HFFc6 (cell line): ENCODE measurements at places on chromosomes 3 and 15. TPM values are rescaled to one million over a fixed set of nuclear protein-coding genes. Genes with fewer than 3 reads are reported as not detected.

DNA sequence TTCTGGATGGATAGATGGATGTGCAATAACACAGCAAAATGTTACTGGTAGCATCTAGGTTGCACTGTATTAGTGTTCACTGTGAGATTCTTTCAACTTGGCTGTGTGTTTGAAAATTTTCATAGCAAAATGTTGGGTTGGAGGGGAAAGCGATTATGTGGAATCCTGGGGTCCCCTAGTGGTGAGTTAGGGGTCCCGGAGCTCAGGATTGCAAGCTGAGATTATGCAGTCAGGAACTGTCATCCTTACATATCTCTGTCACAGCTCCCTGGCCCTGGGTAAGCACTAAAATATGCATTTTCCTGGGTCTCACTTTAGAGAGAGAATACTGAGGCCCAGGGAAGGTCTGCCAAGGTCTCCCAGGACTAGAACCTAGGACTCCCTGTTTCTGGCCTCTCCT, 77.2 kb downstream of the CEMIP start:
- H3K27me3 ChIP-seq, result peaks cover 25% of the 10 kb centered on the region
- H3K4me1 ChIP-seq, result no peaks in the 10 kb centered on the region; the same call in 1 of the 2 replicates
- peaks cover 11% of the 10 kb centered on the region; the same call in 1 of the 2 replicates for H3K36me3 ChIP-seq
- H3K27ac ChIP-seq, result no peak overlapping the region
- DNase-seq, result no peak

DNA sequence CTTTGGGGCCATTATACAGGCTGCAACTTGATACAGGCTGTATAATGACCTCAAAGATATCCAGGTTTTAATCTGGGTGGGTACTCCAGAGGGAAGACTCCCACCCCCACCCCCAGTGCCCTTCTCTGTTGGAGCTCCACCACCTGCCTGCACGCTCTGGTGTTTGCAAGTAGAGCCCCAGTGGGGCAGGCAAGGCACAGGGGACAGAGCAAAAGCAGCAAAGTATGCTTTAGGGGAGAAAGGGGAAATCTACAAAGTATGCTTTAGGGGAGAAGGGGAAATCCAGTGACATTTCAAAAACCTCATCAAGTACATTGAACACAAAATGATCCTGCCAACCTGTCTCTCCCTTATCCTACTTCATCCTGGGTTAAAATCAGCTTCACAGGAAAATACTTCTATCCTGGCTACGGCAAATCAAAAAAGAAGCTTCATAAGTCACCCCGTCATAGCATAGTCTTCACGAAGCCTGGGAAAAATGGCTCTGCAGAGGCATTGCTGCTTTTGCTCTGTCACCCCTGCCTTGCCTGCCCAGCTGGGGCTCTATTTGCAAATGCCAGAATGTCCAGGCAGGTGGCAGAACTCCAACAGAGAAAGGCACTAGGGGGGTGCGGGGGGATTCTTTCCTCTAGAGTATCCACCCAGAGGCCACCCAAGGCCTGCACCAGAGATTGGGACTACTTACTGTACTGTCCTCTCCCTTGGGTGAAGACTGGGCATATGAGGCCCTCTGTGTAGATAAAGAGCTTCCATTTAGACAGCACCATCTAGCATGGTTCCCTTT, 60.9 kb upstream of the ATP11B start:
- H3K27ac ChIP-seq, result no peak overlapping the region
- no peak for DNase-seq
- H3K4me1 ChIP-seq, result peaks cover 10% of the 10 kb centered on the region
- no peak overlapping the region for H3K4me3 ChIP-seq
- H3K36me3 ChIP-seq, result no peaks in the 10 kb centered on the region
- peaks cover 7% of the 10 kb centered on the region for H3K27me3 ChIP-seq

DNA sequence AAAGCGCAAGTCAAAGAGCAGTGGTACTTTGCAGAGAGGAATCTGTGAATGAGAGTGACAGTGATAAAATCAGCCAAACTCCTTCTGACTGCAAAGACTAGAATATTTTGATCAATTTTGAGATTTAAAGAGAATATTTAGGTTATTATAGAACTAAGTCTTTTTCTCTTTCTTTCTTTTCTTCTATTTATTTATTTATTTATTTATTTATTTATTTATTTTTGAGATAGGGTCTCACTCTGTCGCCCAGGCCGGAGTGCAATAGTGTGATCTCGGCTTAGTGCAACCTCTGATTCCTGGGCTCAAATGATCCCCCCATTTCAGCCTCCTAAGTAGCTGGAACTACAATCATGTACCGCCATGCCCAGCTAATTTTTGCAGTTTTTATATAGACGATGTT, 603.7 kb upstream of the NAALADL2 start:
- no peaks in the 10 kb centered on the region for H3K4me1 ChIP-seq
- peaks cover 2% of the 10 kb centered on the region; the same call in 1 of the 2 replicates for H3K27me3 ChIP-seq
- H3K4me3 ChIP-seq, result no peak overlapping the region
- no peak overlapping the region for H3K27ac ChIP-seq
- H3K36me3 ChIP-seq, result peaks cover 5% of the 10 kb centered on the region; the same call in 1 of the 2 replicates

DNA sequence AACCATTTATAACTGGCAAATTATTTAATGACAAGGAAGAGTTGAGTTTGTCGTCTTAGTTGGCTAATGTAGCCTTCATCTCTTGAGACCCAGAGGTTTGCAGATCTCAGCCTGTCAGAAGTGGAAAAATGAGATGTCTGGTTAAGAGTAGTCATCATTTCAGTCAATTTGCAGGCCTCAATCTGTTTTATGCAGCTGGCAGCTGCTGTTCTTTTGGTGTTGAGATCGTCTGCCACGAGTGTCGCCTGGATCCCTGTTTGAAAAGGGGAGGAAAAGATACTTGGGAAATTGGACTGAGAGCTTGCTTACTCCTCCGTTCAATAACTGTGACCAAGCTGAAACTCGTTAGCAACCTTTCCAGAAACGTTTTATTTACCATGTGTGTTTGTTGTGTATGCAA, 2.3 kb downstream of the PHLDB2 start:
- H3K36me3 ChIP-seq, result peaks cover 10% of the 10 kb centered on the region; the same call in 1 of the 2 replicates
- H3K27ac ChIP-seq, result peak overlapping the region; percentile 96
- H3K4me1 ChIP-seq, result peaks cover 80% of the 10 kb centered on the region
- peaks cover 2% of the 10 kb centered on the region for H3K27me3 ChIP-seq
- H3K4me3 ChIP-seq, result peak overlapping the region; percentile 99

- peaks cover 46% of the 10 kb centered on the region for H3K4me1 ChIP-seq
- peaks cover 2% of the 10 kb centered on the region; the same call in 1 of the 2 replicates for H3K27me3 ChIP-seq
- peak overlapping the region; percentile 94 for H3K4me3 ChIP-seq
- H3K36me3 ChIP-seq, result no peaks in the 10 kb centered on the region
- no peak overlapping the region for H3K27ac ChIP-seq
- DNase-seq, result no peak
Measured at GRCh38 chr3:98592345-98592935, 971 bp downstream of the CPOX start.

DNA sequence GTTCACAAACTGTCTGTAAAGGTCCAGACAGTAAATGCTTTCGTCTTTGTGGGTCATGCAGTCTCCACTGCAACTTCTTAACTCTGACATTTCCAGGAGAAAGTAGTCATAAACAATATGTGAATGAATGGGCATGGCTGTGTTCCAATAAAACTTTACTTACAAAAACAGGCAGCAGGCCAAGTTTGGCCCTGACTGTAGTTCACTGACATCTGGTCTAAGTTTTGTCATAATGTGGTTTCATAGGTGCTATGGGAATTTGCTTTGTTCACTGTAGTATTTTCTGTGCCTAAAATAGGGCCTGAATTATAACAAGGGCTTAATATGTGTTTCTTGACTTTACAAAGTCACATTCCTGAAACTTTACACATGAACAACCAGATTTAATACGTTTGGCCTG, 186.0 kb upstream of the KBTBD8 start:
- H3K4me3 ChIP-seq, result no peak overlapping the region
- no peak overlapping the region for H3K27ac ChIP-seq
- no peaks in the 10 kb centered on the region for H3K36me3 ChIP-seq
- H3K27me3 ChIP-seq, result peaks cover 5% of the 10 kb centered on the region

- no peaks in the 10 kb centered on the region; the same call in 1 of the 2 replicates for H3K4me1 ChIP-seq
- DNase-seq, result no peak
- no peaks in the 10 kb centered on the region for H3K36me3 ChIP-seq
- H3K27ac ChIP-seq, result no peak overlapping the region
- peak overlapping the region; percentile 34; the same call in 1 of the 2 replicates for H3K4me3 ChIP-seq
Measured at GRCh38 chr15:34436956-34437442, 609 bp downstream of the GOLGA8A start.

GRCh38 chr3:31532587-31533168, at the start of gene STT3B:
Gene STT3B, plus strand, starts transcription at chr3:31532925. Its CDS starts 74 bp downstream, at chr3:31532999.
- H3K27ac ChIP-seq, result peak within 1 kb of the TSS; percentile 99
- H3K4me1 ChIP-seq, result peaks cover 32% of the 10 kb centered on the region

- DNase-seq, result no peak
- no peak overlapping the region for H3K4me3 ChIP-seq
- H3K36me3 ChIP-seq, result no peaks in the 10 kb centered on the region
Measured at GRCh38 chr3:195854628-195855294, 43.0 kb upstream of the MUC4 start.

DNA sequence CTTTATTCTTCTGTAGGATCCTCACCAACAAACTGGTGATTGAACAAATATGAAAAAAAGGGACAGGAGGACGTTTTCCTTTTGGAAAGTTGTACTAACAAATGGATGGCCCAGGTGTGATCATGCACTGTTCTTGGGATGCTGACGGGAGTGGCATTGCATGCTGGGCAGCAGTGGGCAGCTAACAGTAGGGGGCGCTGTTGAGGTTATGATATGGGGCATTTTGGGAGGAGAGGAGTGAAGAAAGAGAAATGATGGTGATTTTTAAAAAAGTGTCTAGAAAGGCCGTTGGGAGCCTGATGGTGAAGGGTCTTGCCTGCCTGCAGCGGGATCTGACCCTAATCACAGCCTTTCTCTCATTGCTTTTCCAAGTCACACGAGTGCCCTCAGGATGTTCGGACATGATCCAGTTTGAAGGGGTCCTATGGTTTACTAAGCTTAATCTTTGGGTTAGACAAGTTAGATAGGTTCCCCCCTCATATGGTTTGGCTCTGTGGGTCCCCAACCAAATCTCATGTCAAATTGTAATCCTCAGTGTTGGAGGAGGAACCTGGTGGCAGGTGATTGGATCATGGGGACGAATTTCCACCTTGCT, 46.2 kb upstream of the PRTG start:
- no peaks in the 10 kb centered on the region for H3K36me3 ChIP-seq
- H3K27me3 ChIP-seq, result peaks cover 5% of the 10 kb centered on the region
- H3K4me3 ChIP-seq, result no peak overlapping the region
- no peak overlapping the region for H3K27ac ChIP-seq

WDR93 gene
- 0.12 TPM in 1 of 3 replicates, not detected in the others for total RNA-seq
